ENCODE measurements at places on chromosomes 7 and 10.

GRCh38 chr10:16915300-16915699 is 98.1 kb upstream of the RSU1 start:
- no peak for DNase-seq

DNA sequence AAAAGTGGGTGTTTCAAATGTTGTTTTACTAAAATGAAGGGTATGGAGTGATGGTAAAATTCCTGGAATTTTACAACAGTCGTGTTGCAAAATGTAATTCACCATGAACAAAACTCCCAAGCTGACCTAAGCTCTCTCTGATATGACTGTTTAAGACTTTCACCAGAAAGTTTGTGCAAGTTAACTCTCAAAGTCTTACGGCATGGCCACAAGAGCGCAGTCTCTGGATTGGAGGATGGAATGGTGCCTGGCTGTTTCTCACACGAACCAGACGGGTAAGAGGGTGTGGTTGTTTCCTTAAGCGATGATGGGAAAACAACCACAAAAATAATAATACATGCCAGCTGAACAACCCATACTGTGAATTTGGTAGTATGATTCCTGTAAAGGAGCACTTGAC is 662.5 kb downstream of the KCNMA1 start:
- DNase-seq: no peak

DNA sequence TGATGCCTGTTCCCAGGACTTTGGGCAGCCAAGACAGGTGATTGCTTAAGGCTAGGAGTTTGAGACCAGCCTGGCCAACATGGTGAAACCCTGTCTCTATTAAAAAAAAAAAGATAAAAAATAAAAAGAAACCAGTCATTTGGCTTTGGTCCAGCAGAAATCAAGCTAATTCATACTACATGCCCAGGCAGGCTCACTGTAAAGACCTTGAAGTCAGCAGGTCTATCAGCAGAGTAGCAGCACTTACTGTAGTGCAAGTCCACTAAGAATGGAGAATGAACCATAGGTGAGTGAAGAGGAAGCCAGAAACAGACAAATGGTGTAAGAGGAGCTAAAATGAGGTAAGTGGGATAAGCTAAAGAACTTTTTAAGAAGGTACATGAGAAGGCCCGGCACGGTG is 24.7 kb downstream of the PSPH start:
- DNase-seq: no peak

DNA sequence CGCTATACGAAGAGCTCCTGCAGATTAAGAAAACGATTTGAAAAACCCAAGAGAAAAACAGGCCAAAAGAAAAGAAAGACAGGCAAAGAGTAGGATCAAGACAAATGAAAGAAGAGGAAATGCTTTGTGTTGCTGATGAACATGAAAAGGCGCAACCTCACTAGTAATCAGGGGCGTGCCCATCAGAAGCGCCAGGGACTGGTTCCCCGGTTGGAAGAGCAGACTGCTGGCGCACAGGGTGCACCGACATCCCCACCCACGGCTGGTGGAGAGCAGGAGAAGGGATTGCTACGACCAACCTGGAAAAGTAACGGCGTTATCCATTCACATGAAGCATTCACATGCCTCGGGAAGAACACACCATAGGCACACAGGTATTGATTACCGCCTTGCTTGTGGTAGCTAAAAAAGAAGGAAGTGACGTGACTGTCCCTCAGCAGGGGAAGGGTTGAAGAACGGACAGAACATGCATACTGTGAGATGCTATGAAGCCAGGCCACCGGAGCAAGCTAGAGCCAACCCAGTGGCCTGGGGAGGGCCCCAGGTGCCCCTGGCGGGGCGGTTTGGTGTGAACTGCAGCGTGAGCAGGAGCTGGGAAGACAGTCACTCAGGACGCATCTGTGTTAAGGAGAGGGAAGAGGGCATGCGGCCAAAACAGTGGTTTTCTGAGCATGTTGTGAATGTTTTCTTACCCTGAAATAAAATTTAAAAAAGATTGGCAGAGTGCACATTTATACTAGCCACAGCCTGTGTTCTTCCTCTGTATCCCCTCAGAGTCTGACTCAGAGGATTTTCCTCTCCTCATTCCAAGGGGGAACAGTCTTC is 18.3 kb downstream of the AGAP3 start:
- no peak for DNase-seq

DNA sequence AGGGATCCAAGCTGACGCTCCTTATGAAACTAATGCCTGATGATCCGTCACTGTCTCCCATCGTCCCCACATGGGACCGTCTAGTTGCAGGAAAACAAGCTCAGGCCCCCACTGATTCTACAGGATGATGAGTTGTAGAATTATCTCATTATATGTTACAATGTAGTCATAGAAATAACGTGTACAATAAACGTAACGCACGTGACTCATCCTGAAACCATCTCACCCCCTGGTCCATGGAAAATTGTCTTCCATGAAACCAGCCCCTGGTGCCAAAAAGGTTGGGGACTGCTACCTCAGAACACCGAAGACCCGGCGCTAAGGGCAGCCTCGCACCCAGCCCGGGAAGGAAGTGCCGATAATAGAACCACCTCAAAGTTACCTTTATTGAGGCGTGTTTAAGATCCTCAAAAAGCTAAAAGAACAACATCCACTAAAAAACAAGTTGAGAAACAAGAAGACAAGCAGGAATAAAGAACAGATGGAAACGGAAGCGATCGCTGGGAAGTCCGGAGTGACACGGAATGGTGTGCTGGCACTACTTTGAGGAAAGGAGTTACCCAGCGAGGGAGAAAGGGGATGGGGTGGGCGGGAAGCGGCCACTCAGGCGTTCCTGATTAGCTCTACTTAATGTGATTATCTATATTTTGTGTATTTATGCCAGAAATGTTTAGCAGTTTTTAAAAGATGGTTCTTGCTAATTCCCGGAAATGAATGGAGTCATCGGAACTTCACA is 50.1 kb upstream of the PRKAR1B start:
- no peak for DNase-seq

DNA sequence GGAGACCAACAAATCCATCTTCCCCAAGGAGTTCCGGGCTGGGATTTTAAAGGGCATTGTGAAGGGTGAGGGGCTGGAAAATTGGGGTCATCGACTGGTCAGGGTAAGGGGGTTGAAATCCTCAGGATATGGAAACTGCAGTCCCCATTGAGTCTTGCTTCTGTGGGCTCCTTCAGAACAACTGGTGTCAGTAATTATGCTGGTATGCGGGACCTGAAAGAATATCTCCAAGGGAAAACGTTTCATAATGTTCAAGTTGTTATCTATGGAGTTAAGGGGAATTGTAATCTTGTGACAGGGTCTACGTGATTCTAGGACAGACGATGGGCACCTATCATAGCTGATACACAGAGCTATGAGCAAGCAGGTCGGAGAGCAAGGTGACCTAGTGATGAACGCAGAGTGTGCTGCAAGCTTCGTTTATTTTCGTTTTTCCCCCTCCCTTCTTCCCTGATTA is 494 bp upstream of the RHBDD2 start:
- DNase-seq: no peak

- no peak for DNase-seq
Measured at GRCh38 chr10:123673198-123673597, 7.0 kb downstream of the GPR26 start.

- no peak for DNase-seq
Measured at GRCh38 chr10:73796766-73797165, 11.4 kb downstream of the ZSWIM8 start.

GRCh38 chr7:78768859-78769258 is 684.6 kb downstream of the MAGI2 start:
- no peak for DNase-seq

GRCh38 chr7:1564603-1565022 is 5.2 kb downstream of the PSMG3 start:
- no peak for DNase-seq

GRCh38 chr10:79938728-79939406 is 10.0 kb downstream of the SFTPD start:
- DNase-seq: no peak

GRCh38 chr7:87564296-87564963 is 36.3 kb downstream of the ABCB1 start:
- DNase-seq: no peak

DNA sequence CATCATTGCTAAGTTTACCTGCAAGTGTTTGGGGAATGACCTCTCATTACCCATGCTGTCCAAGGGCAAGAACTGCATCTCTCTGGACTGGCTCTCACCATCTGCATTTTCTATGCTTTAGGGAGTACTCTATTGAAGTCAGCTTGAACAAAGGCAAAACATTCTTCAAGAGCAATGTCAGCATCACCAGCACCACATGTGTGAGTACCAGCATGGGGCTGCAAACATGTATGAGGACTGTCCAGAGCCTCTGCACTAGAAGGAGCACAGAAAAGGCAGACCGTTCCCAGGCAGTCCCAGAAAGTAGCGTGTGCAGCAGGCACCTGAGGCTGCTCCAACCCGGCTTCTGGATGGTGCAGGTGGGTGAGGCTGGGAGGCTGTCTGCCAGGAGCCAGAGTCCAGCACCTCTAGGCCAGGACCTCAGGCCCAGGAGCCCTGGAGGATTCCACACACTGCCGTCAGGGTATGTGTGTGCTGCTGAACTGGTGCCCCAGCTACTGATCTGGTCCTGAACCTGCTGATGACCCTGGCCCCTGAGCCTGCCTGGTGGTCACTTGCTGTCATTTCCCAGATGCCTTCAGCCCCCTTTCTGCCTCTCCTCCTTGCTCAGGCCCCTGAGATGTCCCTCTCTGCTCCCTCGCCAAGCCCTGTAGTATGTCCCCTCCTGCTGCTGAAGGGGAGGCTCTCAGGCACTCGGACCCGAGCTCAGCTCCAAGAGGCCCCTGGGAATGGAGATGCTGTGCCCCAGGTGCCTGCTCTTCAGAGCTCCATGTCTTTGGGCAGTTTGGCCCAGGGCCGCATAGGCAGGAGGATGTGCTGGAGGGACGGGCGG is 20.7 kb downstream of the ANTXRL start:
- DNase-seq: no peak

- DNase-seq: no peak
Measured at GRCh38 chr7:140348161-140348849, 50.0 kb downstream of the SLC37A3 start.

- no peak for DNase-seq
Measured at GRCh38 chr10:131391936-131392335, 80.4 kb upstream of the TCERG1L start.

DNA sequence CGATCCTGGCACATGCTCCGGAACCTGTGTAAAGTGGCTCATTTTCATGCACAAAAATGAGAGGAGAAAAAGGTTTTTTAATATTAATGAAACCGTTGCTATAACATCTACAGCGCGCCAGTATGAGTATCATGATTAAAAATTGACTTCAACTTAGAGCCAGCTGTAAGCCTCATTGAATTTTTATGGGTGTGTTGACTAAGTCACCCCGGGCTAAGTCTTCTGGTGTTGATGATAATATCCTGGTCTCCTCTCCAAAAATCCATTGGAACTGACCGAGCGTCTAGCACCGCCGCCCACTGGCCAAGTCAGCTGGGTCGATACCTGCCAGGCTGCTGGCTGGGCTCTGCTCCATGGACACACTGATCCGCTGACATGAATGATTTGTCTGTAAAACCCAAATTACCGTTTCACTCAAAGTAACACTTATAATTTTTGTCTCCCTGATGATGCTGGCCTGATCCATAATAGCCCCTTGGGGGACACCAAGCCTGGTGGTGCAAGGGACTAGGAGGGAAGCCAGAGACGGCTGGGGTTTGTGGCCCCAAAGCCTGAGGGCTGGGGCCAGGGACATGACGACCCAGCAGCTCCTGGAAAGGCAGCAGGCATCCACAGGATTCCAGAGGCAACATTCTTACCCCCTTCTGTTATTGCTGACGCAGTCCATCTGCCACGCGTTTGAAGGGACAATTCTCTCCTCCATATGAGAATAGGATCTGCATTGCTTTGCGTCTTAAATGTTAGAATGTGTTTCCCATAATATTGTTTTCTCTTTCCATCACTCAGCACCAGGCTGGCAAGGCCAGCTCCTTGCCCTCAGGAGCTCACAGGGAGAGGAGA is 131.0 kb upstream of the PPP2R2D start:
- DNase-seq: no peak

DNA sequence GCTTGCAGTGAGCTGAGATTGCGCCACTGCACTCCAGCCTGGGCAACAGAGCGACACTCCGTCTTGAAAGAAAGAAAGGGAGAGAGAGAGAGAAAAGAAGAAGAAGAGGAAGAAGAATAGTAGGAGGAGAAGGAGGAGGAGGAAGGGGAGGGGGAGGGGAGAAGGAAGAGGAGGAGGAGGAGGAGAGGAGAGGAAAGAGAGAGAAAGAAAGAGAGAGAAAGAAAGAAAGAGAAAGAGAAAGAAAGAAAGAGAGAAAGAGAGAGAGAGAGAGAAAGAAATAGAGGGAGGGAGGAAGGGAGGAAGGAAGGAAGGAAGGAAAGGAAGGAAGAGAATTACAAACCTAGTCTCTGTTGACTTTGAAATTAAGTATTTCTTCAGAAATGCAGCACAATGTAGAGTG is 7.8 kb upstream of the SRPK2 start:
- no peak for DNase-seq

- no peak for DNase-seq
Measured at GRCh38 chr10:61986382-61986781, 84.9 kb downstream of the ARID5B start.

DNA sequence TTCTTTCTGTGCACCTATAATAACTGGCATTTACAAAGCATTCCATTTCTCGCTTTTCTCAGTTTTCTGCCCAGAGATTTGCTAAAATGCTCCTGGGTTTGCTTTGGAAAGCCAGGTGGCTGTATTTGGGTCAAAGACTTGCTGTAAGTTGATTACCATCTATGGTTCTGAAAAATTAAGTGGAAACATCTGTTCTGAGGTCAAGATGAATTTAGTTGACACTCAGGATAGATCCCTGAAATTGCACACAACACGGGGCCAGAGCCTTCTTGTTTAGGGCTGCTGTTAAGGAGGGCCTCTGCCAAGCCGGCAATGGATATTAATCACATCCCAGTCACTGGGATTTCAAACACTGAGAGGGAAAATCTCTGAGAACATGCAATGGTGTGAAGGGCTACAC is 111.6 kb upstream of the GLI3 start:
- no peak for DNase-seq

DNA sequence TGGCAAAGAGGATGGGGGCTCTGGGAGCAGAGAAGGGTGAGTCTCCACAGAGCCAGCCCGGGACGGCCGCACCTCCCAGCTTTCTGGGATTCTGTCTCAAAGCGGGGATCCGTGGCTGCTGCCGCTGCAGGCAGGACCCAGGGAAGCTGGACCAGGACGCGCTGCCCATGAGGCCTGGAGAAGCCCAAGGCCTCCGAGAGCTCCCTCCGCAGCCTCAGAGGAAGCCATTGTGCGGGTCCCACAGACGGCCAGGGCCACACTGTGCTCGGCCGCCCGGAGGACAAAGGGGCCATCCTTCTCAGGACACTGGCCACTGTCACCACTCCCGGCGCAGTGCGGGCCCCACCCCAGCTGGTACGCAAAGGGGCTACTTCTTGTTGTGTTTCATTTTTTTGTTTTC is 79.3 kb upstream of the PDGFA start:
- DNase-seq: no peak

- DNase-seq: no peak
Measured at GRCh38 chr7:8436965-8437364, 3.6 kb downstream of the NXPH1 start.

- no peak for DNase-seq
Measured at GRCh38 chr7:36286226-36286625, 103.4 kb upstream of the ANLN start.

GRCh38 chr7:143885951-143886350 is 16.0 kb downstream of the TCAF1 start:
- DNase-seq: no peak

All from esophagus squamous epithelium (tissue), 5 donors.